ENCODE measurements at places on chromosomes 7 and 10.

DNA sequence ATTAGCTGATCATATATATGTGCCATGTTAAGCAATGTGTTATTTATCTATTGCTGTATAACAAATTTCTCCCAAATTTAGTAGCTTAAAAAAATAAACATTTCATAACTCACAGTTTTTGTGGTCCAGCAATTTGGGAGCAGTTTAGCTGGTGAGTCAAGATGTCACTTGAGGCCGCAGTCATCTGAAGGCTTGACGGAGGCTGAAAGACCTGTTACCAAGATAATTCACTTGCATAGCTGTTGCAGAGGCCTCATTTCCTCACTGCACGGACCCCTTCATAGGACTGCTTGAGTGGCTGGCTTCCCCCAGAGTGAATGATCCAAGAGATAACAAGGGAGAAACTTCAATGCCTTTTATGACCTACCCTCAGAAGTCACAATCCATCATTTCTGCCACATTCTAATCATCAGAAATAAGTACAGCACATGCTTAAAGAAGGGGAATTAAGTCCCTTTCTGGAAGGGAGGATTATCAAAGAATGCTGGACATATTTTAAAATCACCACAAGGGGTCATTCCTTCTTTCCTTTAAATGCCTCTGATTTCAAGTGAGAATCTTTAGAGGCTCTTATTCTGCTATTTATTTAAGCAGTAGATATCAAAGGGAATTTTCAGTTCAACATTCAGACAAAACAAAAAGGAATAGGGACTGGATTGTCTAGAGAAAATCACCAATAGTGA, 10.5 kb upstream of the SRPK2 start:
- peak; percentile 52 for DNase-seq

GRCh38 chr10:96721207-96721572, 876 bp upstream of the PIK3AP1 start:
- DNase-seq: no peak

DNA sequence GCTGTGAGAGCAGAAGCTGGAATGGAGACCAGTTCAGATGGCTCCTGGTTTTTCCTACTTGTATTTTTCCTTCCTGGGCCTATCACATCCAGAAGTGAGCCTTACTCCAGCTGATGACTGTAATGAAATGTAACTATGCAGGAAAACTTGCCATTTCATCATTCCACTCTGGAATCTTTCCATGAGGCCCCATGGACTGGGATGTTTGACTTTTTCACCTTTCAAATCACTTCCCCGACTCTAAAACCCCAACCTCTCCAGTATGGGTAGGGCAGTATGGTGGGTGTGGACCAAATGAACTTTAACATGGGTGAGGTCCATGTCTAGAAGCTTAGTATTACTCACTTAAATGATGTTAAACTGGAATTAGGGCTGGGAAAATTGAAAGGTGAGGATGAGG, 40.3 kb upstream of the DLD start:
- DNase-seq: peak; percentile 32

- no peak for DNase-seq
Measured at GRCh38 chr10:33271969-33272583, 62.4 kb downstream of the NRP1 start.

DNA sequence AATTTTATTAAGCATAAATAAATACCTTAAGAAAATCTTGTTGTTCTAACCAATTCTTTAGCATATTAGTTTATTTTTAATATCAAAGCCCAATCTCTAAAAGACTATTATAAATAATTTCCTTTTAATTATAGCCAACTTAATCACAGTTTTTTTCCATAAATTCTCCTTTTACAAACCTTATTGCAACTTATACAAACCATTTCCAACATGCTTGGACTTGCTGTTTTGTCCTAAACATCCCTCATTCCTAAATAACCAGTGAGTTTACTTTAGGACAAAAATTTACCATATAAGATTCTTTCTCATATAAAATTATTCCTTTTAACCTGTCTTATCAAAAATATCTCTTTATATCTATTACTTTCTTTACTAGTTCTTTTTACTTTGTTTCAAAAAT, 25.2 kb upstream of the LSM8 start:
- no peak for DNase-seq

GRCh38 chr7:55557666-55558188, 14.6 kb downstream of the VOPP1 start:
- no peak for DNase-seq
